NCI-H460 (cell line): ENCODE measurements at places on chromosomes 1 and 21.

- no peak for DNase-seq
Observed at GRCh38 chr1:61337441-61337951, 255.1 kb downstream of the NFIA start.

GRCh38 chr1:210981490-210981889 is 152.5 kb downstream of the KCNH1 start:
- DNase-seq, result no peak

- DNase-seq, result peak; percentile 8
Observed at GRCh38 chr1:91650764-91651163, 150.1 kb downstream of the CDC7 start.

DNA sequence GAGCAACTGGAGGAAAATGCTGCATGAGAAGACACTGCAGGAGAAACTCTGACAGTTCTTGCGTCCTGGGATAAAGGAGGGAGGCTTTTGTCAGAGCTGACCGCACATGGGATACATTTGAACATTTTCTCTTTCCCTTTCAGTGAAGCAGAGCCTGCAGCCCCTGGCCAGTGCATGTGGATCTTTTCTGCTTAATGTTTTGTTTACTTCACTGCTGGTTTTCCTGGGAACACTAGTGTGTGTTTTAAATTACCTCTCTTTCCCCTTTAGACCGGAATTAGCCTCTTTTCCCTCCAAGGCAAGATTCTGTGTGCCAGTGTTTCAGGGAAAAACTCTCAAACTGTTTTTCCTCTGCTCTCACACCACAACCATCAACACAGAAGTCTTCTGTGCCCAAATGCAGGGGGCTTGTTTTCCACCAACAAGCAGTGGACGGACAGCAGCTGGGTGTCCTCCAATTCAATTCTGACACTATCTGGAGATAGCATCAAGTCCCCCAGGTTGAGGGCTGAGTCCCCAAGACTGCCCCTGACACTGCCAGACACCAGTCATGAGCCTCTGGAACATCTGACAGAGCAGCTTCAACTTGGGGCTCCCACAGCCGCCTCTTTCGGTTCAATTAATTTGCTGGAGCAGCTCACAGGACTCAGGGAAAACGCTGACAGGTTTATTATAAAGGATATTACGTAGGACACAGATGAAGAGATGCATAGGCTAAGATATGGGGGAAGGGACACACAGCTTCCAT is 136.2 kb downstream of the RHOU start:
- DNase-seq, result no peak

DNA sequence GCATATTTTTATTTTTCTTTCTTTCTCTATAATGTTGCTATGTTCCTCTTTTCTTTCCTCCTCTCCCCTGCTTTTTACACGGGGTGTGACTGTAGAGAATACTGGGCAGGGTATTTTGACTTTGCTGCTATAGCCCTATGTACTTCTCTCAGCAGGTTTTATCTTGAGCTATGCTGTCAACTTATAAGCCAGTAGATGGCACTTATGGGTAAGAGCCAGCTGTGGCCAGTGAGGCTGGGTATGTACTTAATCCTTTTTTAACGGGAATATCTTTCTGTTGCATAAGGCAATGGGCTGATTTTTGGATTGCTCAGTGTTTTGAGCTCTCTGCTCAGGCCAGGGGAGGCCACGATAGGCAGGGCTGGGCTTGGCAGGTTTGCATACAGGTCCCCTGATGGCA is 99.0 kb downstream of the KCNK2 start:
- DNase-seq, result no peak

- DNase-seq, result no peak
Observed at GRCh38 chr21:27321791-27322190, 354.9 kb upstream of the ADAMTS5 start.

DNA sequence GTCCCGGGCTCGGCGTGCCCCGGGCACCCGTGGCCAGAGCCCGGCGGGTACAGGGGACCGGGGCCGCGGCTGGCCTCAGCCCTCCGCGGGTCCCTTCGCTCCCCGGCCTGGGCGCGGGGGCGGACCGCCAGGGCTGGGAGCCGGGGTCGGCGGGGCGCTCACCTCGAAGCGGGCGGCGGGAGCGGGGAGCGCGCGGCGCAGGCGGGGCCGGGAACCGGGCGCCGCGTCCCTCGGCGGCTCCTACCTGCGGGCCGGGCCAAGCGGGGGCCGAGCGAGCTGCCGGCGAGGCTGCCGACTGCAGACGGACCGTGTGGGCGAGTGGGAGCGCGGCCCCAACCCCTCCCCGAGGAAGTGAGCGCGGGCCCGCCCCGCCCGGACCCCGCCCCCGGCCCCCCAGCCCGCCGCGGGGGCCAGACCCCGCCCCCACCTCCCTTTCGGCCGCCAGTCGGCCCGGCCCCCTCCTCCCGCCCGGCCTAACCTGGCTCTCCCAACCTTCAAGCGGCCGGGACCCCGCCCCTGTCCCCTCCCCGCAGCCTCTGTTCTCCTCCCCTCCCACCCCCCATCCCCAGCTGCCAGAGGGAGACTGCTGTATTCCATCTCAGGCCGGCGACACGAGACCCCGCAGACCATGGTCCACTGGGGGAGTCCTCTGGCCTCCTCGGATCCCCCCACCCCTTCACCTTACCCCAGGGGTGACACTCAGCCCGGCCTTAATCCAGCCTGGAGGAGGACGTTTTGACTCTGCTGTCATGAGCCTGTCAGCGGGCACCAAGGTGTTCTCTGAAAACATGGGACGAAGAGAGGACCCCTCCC is at the start of gene FHL3:
TSS of gene FHL3 (minus strand) at position 320 of the 813 bp plus-strand sequence. CDS start 6,102 bp downstream, outside the sequence.
- DNase-seq, result no peak

DNA sequence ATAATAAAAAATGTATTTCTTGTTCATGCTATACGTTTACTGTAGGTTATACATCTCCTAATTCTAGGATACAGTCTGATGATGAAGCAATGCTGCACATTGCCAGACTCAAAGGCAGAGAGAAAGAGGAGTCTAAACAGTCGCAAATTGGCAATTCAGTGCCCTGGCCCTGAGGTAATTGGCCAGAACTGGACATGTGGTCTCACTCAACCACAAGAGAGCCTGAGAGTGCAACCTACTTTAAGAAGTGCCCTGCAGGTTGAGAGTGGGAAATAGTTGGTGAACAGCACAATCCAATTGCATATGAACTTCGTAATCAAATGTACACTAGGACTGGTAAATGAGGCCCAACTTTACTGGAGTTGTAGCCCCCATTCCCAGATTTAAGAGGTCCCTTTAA is 5.0 kb upstream of the SLC35A3 start:
- no peak for DNase-seq

DNA sequence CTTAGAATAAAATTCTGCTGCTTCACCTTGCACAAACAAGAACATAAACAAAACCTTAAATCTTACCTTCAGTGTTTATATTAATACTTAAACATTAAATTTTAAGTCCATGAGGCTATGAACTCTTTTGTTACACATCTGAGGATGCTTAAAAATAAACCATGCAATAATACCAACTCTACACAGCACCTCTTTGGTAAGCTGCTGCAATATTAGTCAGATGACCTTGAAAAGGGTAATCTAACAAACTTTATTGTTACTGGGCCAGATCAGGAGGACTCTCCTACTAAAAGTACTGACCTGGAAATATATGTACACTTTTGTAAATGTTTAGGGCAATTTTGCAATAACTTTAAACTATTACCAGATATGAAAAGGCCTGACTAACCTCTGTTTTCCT is 763 bp downstream of the SIKE1 start:
- DNase-seq, result no peak

DNA sequence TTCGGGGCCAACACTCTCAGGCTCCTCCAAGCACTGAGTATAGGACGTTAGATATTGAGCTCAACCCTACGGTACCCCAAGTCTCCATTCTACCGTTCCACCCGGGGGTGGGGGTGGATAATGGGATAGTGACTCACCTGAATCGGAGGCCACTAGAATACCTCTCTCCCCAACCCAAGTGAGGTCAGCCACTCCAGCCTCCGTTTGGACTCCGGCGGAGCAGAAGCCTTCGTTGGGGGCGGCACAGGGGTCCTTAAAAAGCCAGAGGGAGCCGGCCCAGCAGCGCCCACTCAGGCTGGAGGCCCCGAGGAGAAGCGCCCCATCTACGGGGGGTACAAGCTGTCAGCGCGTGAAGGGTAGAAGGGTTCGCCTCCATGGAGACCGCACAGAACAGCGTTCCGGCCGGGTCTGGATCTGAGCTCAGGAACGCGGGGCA is 556 bp downstream of the WDR77 start:
- peak; percentile 1 for DNase-seq

GRCh38 chr1:33454646-33455282 is 17.7 kb upstream of the ZSCAN20 start:
- no peak for DNase-seq

DNA sequence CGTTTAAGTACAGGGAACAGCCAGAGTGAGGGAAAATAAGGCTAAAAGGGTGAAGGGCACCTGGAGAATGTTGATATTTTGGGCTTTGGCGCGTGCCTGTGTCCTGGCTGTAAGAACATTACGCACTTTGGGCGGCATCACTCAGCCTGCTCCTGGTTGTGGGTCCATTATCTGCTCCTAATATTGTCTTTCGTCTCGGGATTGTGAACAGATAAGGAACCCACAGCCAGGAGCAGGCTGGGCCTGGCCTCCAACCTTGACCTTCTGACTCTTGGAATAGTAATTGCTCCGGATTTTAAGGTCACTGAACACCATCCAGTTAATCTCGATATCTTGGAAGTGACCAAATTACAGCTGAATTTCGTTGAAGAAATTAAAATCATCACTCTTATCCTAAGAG is 61.9 kb downstream of the TCP10L start:
- DNase-seq, result no peak

DNA sequence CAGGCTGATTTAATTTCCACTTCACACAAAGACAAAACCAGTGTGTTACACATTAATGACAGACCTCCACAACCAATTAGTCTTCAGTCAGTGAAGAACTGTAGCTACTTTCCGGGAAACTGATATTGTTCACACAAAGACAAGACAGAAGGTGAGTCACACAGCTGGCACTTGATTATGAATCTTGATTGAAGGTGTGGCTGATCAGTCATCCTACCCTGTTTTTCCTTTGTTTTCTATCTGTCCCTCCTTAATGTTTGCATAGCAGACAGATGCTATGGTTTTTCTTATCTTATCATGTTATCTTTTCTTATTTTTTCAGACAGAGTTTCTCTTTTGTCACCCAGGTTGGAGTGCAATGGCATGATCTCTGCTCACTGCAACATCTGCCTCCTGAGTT is 185.1 kb upstream of the GREM2 start:
- no peak for DNase-seq

GRCh38 chr1:212651521-212651920 is 43.0 kb downstream of the ATF3 start:
- DNase-seq, result no peak

DNA sequence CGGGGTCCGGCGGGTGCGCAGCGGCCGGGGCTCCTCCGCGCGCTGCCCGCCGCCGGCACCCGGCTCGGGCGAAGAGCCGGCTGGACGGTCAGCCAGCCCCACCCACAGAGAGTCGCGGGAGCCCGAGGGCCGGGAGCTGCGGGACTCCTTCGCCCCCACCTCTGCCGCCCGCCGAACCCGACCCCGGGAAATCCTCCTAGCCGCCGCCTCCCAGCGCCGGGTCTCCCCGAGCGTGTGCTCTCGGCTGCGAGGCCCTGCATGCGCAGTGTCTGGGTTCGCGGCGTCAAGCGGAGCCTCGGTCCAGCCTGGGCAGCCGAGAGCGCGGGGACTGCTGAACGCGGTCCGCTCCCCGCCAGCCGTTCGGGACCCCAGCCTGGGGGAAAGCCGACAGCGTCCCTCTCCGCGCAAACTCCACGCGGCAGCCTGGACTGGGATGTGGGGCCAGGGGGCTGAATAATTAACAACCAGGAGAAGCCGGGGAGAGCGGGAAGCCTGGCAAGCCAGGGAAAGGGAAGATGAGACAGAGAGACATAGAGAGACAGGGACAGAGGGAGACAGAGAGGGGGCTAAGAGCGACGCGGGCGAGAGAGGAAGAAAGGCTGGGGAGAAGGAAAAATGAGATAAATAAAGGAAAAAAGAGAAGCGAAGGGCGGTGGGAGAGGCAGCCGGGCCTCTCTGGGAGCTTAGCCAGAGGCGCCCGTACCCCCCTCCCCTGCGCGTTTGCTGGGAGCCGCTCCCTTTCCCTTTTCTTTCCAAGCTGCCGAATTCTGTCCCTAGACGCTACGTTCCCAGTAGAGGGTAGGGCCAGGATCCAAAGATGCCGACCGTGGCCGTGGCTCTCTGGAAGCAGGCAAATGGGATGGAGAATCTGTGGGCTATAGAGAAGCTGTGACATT is 64.2 kb downstream of the MEF2D start:
- DNase-seq, result no peak
